ENCODE measurements at places on chromosomes 16 and 17.

- no peak for DNase-seq
Measured at GRCh38 chr17:40086150-40087044, 14.0 kb downstream of the NR1D1 start.

- peak; percentile 62 for DNase-seq
Measured at GRCh38 chr17:79950751-79951150, 84.9 kb downstream of the TBC1D16 start.

DNA sequence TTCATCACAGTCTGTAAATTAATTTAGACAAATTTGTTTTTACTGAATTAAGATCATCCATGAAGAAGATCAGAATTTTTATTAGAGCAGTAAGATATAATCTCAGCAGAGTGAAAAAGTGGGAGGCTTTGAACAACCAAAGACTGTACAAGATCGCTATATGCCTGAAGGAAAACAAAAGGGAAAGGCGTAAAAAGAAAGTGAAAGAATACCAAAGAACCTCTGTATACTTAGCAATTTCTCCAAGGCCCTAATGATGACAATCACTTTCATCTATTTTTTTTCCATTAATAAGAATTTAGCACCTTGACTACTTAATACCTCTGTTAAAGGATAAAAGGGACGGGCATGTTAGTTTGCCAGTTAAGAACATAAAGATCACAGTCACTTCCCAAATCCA lies 38.6 kb upstream of the ABCA10 start:
- no peak for DNase-seq

DNA sequence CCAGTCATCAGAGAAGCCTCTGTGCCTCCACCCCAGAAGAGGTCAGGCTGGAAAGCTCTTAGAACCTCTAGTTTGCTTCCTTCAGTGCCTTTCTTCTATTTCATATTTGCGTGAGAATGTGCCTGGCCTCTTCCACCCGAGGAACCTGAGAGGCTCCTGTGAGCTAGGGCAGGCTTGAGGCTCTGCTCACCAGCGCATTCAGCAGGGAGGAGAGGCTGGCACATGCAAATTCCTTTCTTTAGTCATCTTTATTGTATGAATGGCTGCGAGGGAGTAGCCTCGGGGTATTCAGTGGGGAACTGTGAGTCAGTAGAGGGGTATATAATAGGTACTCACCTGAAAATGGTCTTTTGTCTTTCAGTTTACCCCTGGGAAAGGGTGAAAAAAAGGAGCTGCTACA lies 268.3 kb downstream of the ABCC12 start:
- DNase-seq: no peak

- DNase-seq: no peak
Measured at GRCh38 chr17:46732160-46732559, 86.3 kb downstream of the WNT3 start.

DNA sequence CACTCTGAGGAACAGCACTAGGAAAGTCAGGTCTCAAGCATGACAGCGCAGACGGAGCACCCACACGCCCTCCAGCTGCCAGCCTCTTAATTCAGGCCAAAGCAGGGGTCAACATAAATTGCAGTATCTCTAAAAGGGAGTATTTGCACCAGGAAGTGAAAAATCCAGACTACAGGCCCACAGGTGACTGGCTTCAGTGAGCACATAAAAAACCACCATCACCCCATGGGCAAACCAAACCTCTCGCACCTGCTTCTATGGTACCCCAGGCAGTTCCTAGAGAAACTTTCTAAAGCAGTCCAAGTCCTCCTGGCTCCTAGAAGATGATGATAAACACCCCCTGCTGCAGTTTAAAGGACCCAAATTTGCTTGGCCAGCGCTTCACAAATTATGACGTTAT lies 129.8 kb downstream of the ZNF423 start:
- DNase-seq: no peak

DNA sequence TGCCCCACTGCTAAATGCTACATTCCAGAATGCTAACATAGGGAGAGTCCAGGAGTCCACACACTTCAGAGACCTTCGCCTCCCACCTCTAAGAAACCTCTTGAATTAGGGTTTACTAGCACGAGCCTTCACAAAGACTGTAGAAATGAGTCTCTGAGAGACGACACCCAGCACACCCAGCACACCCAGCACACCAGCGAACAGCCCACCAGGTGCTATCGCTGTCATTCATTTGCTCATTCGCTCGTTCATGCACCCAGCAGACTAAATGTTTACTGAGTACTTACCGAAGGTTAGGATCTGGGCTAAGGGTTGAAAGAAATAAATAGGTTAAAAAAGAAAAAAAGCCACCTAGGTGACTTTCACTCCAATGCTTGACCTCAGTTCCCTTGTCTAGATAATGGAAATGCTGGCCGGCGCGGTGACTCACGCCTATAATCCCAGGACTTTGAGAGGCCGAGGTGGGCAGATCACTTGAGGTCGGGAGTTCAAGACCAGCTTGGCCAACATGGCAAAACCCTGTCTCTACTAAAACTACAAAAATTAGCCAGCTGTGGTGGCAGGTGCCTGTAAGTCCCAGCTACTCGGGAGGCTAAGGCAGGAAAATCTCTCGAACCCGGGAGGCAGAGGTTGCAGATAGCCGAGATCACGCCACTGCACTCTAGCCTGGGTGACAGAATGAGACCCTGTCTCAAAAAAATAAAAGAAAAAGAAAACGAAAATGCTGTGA lies 100.8 kb downstream of the ADCY9 start:
- DNase-seq: no peak

DNA sequence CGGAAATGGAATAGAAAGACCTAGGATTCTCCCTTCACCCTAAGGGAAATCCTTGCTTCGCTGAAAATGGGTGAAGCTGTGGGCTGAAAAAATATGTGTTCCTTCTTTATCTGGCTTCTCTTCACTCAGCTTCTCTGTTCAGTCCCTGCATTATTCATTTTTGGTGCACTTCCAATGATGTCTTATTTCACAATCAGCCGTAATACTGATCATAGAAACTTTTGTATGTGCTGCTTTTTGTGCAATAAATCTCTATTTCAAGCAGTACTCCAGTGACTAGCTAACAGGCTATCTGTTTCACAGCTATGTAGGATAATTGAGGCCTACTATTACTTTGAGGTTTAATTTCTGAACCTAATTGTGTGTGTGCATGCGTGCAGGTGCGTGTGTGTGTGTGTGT lies 144.6 kb downstream of the FOXL1 start:
- no peak for DNase-seq

GRCh38 chr16:89907055-89907814 lies 11.4 kb upstream of the MC1R start:
- no peak for DNase-seq

- no peak for DNase-seq
Measured at GRCh38 chr17:60610473-60610872, 10.5 kb downstream of the PPM1D start.

DNA sequence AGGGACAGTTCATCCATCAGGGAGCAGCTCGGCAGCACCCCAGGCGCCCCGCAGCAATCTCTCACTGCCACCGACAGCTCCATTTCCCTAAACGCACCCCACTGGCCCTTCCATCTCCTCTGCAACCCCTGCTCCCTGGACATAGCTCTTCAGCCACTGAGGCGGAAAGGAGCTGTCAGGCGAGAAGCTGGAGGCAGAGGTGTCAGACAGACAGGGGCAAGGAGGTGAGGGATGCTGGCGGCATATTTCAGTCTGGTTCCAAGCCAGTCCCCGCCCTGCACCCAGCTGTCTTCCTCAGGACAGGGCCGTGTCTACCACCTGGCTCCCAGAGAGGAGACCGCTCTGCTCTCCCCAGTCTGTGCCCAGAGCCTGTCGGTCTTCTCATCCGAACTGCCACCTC lies 9.7 kb downstream of the ACLY start:
- no peak for DNase-seq

All from left forelimb (tissue), 1 donor.